Endothelial cell of umbilical vein (primary cell): ENCODE measurements at places on chromosomes 7 and 10. TPM values are rescaled to one million over a fixed set of nuclear protein-coding genes. Genes with fewer than 3 reads are reported as not detected.

The ALOX5 gene
- not detected in 2 replicates for total RNA-seq

The HOXA11 gene
- total RNA-seq, result 15.2 and 16.7 TPM in 2 replicates

The NRAP gene
- not detected in 2 replicates for total RNA-seq

The TUBAL3 gene
- total RNA-seq, result not detected in 2 replicates

The MSS51 gene
- 3.1 and 3.5 TPM in 2 replicates for total RNA-seq

The INHBA gene
- total RNA-seq, result 23.2 and 32.3 TPM in 2 replicates

The PRLHR gene
- total RNA-seq, result not detected in 2 replicates

The FOXP2 gene
- total RNA-seq, result 2.7 and 3.3 TPM in 2 replicates

The ADIRF gene
- total RNA-seq, result 2.8 and 4.4 TPM in 2 replicates

The GRM3 gene
- total RNA-seq, result not detected in 2 replicates

The CCDC172 gene
- not detected in 2 replicates for total RNA-seq

The CTAGE4 gene
- 0.30 TPM in 1 of 2 replicates, not detected in the other for total RNA-seq

The MOGAT3 gene
- not detected in 2 replicates for total RNA-seq

The FMC1 gene
- 10.7 and 12.8 TPM in 2 replicates for total RNA-seq

The SLC13A1 gene
- not detected in 2 replicates for total RNA-seq

The IRF5 gene
- total RNA-seq, result 0.31 and 1.5 TPM in 2 replicates

The EVX1 gene
- not detected in 2 replicates for total RNA-seq

The OR2A1 gene
- not detected in 2 replicates for total RNA-seq

The TMEM106B gene
- 23.0 and 23.1 TPM in 2 replicates for total RNA-seq
